ENCODE measurements at places on chromosomes 6 and 20.

- DNase-seq: no peak
Measured at GRCh38 chr20:10902576-10903282, 228.9 kb upstream of the JAG1 start.

DNA sequence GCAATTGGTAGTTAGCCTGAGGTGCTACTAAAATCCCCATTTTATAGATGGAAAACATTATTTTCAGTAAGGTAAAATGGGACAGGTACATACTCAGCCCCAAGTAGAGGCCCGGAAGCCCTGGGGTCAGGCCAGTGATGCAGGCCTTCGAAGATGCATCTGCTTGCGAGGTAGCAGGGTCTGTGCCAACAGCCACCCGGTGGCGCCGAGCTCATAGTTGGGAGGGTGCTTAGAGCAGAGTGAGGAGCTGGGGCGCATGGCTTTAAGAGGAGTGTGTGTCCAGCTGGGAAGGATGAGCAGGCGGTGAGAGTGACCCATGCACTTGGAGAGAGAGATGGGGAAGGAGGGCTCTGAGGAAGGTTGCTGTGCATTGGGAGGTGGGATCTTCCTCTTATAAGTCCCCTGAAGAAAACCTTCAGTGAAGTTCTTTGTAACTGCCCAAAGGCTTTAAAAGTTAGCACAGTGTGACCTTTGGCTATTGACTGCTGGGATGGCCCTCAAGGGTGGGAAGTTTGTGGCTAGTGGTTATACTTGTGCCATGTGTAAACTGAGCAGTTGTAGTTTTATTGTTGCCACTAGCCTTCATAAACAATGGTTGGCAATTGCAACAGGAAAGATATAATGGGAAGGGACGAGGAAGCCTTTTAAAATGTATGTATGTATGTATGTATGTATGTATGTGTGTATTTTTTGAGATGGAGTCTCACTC lies 71.1 kb downstream of the TOX2 start:
- no peak for DNase-seq

DNA sequence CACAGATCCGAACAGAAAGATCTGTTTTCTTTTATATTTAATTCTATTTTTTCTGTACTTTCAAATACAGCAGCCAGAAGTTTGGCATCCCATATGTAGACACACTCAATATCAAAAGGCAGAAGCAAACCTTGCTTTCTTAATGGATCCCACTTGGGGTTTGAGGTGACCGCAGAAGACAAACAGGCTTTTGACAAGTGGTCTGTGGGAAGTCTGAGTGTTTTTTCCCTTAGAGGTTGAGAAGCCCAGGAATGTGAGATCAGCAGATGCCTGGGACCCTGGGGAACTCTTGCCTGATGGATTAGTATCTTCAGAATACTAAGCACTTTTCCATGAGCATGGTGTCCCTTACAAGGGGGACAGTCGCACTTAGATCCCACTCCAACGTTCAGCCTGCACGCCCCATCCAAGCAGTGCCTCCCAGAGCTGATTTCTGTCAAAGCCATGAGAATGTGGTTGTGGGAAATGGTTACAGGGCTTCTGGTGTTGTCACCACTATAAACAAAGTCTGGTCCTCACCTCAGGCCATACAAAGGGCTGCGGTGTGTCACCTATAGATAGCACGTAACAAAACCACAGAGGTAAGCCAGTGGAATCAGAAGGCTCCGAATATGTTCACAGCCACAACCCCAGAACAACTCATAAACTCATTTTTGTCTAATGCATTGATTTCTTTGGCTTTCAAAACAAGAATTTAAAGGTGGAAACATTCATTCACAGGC lies 12.7 kb downstream of the IL17F start:
- no peak for DNase-seq

- no peak for DNase-seq
Measured at GRCh38 chr20:50054231-50054547, 58.8 kb downstream of the UBE2V1 start.

All from C1 segment of cervical spinal cord (tissue), 14 donors.